ENCODE measurements at places on chromosomes 5 and 9.

DNA sequence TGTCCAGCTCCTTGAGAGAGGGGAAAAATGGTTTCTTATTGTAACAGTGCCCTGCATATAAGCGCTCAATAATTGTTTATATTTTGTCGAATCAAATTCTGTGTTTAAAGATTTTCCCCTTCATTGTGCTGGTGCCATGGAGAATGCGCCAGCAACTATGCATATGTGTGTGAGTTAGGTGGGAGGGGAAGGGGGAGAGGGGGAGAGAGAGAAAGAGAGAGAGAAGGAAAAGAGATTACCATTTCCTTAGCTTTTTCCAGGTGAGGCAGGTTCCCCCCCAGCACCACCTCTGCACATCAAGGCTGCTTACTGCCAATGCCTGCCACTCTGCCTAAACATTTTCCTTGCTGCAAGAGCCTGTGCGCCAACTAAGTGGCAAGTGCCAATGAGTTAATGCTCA is 111.0 kb downstream of the PJA2 start:
- no peak for DNase-seq

GRCh38 chr9:114908805-114909448 is 21.5 kb downstream of the TNFSF8 start:
- DNase-seq: no peak

DNA sequence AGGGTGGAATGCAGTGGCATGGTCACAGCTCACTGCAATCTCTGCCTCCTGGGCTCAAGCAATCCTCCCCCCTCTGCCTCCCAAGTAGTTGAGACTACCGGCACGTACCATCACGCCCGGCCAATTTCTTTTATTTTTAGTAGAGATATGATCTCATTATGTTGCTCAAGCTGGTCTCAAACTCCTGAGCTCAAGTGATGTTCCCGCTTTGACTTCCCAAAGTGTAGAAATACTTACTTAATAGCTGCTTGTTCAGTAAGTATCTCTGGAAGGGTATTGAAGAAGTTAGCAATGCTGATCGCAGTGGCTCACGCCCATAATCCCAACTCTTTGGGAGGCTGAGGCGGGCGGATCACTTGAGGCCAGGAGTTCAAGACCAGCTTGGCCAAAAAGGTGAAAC is 35.7 kb upstream of the PLIN2 start:
- DNase-seq: peak; percentile 47

DNA sequence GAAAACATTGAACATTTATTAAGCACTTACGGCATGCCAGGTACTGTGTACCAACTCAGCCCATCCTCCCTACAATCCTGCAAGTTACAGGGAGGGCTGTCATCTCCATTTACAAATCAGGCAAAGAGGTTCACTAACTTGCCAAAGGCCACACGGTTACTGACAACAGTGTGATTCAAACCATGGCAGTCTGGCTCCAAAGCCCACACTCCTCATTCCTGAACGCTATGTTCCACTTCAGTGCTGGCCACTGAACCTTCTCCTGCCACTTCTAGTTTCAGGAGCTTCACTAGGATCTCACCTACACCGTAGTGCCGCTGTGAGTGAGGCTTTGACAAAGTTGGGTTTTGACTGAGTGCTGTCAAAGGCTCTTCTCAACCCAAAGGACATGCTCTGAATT is 7.2 kb upstream of the LIFR start:
- no peak for DNase-seq

GRCh38 chr9:128390150-128390812 is 19.1 kb downstream of the URM1 start:
- DNase-seq: no peak

DNA sequence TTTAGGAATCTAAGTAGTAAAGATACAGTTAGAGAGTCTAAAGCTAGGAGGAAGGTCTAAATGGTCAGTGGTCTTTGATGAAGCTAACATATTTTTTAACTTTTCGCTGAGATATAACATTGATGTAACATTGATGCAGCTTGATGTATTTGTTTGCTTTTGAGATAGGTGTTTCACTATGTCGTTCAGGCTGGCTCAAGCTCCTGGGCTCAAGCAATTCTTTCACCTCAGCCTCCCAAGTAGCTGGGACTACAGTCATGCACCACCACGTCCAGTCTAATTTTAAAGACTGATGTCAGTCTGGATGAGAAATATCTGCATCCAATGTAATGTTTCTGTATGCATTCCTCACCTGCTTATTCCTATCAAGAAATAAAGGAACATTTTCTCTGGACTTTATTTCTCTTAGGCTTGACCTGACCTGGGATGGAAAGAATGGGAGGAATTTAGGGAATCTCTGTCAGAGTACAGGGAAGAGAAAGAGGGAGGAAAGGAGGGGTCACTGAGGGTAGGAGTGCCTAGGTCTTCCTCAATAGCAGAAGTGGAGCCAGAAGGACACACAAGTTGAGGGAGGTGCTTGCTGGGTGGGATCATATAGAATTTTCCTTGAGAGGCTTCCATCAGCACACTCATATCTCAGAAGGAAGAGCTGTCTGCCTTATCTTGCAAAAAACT is 101.5 kb upstream of the GPBP1 start:
- DNase-seq: no peak

DNA sequence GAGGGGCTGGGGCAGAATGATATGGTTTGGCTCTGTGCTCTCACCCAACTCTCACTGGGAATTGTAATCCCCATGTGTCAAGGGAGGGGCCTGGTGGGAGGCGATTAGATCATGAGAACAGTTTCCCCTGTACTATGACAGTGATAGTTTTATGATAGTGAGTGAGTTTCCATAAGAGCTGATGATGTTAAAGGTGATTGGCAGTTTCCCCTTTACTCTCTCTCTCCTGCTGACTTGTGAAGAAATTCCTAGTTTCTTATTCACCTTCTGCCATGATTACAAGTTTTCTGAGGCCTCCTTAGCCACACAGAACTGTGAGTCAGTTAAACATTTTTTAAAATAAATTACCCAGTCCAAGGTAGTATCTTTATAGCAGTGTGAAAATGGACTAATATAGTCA is 120.4 kb upstream of the CDH9 start:
- no peak for DNase-seq

GRCh38 chr5:153926201-153926600 is 112.5 kb downstream of the FAM114A2 start:
- peak; percentile 25 for DNase-seq

DNA sequence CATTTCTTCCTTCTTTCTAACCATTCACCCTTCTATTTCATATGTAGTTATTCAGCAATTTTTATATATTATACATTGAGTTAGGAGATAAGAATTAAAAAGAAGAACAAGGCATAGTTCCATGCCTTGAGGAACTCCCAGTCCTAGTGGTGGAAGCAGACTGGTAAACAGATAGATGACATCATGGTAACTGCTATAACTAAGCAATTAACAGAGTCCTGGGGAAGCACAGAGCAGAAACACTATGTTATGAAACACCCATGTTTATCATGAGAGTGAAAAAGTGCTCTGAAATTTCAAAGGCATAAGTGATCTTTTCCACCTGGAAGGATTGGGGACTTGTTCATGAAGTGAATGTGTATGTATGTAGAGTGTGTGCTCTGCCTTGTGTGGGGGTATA is 14.6 kb downstream of the PAPPA start:
- no peak for DNase-seq

DNA sequence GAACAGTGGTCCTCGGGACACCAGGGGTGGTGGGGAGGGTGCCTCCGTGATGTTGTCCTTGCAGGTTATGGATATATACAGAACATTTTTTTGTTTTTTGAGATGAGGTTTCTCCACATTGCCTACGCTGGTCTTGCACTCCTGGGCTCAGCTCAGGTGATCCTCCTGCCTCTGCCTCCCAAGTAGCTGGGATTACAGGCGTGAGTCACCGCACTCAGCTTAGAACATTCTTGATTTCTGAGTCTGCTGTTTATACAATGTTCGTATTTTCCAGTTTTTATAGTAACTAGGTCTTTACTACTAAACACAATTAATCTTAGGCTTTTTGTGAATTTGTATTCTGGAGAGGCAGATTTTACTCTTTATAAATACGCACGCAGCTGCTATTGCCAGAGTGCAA is 6.0 kb downstream of the PMPCA start:
- no peak for DNase-seq

GRCh38 chr9:79120941-79121340 is 450.8 kb upstream of the TLE4 start:
- no peak for DNase-seq

DNA sequence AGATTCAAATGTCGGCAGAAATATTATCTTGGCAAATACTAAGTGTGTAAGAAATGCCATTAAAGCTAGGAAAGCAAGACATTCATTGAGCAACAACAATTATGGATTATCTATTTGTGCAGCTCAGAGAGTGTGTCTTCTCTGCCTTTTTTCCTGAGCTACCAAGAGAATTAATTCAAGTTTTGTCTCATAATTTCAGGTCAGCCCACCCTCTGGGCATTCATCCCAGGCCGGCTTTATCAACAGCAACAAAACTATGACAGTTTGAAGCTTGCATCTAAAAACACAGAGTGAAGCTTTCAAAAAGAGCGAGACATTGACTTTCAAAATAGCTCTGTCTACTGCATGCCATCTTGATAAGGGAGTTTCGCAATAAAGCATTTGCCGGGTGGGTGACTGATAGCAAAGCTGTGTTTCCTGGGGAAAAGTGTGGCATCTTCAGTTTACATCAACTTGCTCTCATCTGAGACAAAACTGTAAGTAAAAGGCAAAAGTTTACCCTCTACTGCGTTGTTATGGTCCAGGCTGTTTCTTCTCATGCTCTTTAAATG is 182.4 kb downstream of the IRX1 start:
- DNase-seq: no peak

Data from AG10803 (cell line).